ENCODE measurements at places on chromosomes 1 and 21.

- DNase-seq: no peak
These were observed 10.7 kb upstream of the COL16A1 start for GRCh38 chr1:31714442-31715086.

GRCh38 chr1:209446356-209446755 lies 137.2 kb upstream of the CAMK1G start:
- DNase-seq: no peak

DNA sequence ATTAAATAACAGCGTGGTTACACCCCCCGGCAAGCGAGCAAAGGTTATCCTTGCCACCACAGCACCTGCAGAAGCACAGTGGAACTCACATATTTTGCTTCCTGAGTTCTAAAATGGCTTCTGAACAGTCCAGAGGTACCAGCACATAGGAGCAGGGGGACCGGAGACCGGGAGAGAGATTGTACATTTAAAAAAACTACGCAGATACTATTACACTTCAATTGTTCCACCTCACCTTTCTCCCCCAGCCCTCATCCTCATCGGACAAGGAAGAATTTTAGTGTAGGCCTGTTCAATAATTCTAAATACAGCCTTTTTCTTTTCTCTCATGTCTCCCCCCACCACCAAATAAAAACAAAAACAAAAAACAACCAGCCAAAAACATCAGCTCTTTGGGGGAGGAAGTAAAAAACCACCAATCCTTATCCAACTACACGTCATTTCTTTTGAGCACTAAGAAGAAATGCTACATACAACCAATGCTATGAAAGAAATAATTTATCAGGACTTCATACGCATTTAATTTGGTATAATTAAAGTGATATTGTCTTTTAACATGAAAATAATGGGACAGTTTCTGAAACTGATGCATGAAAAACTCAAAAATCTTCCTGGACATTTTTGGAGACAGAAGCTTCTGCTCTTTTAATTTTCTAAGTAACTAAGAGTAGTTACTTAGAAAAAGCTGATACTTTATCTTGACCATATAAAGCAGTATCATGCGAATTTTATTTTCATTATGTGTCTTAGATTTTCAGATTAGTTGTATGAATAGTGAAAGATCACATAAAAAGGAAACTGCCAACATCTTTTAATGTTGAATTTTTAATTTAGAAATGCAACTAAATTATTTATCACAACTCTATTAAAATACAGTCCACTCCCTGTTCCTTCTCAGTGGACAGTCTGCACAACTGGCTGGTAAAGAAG lies 9.1 kb downstream of the CDKN2C start:
- DNase-seq: no peak

DNA sequence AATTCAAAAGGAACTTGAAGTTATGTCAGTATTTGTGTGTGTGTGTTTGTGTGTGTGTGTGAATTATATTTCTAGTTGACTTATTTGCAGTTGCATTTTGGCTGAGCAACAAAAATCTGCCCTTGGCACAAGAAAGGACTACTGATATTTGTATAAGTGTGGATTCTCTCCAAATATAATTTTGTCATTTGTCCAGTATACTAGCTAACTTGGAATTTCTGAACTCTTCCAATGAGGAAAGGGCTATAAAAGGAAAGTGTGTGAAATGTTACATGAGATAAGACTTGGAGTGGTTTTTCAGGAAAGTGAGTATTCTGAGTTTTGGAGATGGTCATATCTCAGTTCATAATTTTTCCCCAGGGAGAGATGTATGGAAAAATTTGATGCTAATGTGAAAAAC lies 1384.1 kb upstream of the B3GALT2 start:
- DNase-seq: no peak

GRCh38 chr1:239186487-239186886 lies 199.9 kb upstream of the CHRM3 start:
- no peak for DNase-seq

DNA sequence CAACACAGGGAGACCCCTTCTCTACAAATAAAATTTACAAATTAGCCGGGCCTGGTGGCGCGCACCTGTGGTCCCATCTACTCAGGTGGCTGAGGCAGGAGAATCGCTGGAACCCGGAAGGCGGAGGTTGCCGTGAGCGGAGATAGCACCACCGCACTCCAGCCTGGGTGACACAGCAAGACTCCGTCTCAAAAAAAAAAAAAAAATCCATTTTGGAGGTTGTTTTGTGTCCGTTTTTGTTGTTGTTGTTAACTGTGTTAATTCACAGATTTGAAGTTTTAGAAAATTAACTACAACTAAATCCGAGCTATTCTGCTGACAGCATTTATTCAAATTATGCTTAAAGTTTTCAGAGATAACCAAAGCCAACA lies 618 bp downstream of the CLCC1 start:
- DNase-seq: no peak

- DNase-seq: no peak
These were observed 10.0 kb downstream of the SMCP start for GRCh38 chr1:152888126-152888525.

- no peak for DNase-seq
These were observed 681.1 kb downstream of the LTN1 start for GRCh38 chr21:28311411-28312190.

GRCh38 chr1:209443975-209444651 lies 139.4 kb upstream of the CAMK1G start:
- DNase-seq: no peak

GRCh38 chr1:56266359-56266758 lies 313.0 kb downstream of the PLPP3 start:
- no peak for DNase-seq

DNA sequence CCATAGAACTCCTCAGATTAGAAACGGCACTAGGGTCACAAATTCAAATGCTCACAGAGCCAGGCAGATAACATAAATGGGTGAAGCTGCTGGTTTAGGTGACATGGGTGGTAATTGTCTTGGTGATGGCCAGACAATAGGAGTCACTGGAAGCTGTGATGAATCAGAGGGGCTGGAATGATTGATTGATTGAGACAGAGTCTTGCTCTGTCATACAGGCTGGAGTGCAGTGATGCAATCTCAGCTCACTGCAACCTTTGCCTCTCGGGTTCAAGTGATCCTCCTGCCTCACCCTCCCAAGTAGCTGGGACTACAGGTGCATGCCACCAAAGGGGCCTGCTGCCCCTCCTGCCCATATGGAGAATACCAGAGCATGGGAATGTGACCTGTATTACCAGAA lies 63.0 kb downstream of the HIVEP3 start:
- no peak for DNase-seq

- DNase-seq: no peak
These were observed 5.3 kb downstream of the TTC24 start for GRCh38 chr1:156584813-156585212.

- DNase-seq: no peak
These were observed 162.7 kb downstream of the IER5 start for GRCh38 chr1:181251001-181251712.

- no peak for DNase-seq
These were observed 12.9 kb upstream of the FNBP1L start for GRCh38 chr1:93434987-93435386.

DNA sequence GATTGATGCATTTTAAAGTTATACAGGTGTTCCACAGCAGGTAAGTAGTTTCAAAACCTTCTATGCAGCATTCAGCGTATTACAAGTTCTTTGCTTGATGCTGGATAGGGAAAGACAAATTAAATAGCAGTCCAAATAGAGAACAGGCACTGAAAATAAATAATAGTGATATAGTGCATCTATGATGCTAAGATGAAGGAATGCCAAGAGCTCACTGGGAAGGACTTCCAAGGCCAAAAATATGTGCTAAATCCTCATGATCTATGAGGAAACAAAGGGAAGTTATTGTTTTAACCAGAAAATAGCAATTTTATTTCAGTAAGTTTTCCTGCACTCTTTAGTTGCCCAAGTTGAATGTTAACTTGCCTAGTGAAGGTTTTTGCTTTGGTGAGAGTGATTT lies 127.8 kb upstream of the GREM2 start:
- DNase-seq: no peak

GRCh38 chr1:201259476-201260235 lies 23.6 kb upstream of the PKP1 start:
- no peak for DNase-seq

DNA sequence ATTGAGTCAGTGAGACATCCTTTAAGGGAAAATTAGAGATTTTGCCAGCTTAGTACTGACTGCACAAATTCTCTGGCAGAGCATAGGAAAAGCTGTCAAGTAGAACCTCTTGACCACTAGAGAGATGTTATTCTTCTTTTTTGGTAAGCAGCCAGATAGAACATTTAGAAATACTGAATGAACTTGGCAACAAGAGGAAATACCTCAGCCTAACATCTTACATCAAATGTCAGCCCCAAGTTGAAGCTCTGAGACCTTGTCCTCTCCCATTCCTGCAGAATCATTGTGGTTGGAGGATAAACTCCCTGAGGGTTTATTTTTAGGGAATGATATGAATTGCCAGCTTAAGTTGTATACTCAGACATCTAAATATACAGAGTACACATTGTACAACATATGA lies 53.5 kb downstream of the MIGA1 start:
- no peak for DNase-seq

DNA sequence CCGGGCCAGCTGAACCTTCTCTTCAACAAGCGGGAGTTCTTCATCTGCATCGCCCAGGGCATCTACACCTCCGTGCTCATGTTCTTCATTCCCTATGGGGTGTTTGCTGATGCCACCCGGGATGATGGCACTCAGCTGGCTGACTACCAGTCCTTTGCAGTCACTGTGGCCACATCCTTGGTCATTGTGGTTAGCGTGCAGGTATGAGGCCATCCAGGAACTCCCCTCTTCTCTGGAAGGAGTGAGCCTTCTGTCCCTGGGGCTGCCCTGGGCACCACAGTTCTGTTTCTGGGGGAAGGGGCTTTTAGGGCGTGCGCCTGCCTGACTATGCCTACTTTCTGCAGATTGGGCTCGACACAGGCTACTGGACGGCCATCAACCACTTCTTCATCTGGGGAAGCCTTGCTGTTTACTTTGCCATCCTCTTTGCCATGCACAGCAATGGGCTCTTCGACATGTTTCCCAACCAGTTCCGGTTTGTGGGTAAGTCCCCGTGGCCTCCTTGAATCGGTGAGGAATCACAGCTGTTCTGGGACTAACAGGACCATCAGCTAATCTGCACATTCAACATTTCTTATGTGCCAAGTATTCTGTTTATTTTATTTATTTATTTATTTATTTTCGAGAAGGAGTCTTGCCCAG lies 21.1 kb downstream of the ATP8B2 start:
- no peak for DNase-seq

DNA sequence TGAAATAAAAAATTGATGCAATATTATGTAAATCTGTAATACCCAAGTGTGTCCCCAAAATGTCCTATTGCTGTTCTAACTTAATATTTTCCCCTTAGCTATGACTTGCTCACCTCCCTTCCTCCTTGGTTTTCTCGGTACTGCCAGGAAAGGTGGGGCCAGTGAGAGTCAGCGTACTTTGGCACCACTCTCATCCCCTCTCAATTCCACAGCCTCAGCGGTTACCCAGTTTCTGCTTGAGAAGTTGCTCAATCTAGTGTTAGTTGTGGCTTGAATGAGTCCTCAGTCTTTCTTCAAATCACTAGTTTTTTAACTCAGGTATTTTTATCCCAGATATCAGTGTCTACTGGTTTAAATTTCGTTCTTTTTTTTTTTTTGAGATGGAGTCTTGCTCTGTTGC lies 32.3 kb downstream of the BCAS2 start:
- DNase-seq: no peak

DNA sequence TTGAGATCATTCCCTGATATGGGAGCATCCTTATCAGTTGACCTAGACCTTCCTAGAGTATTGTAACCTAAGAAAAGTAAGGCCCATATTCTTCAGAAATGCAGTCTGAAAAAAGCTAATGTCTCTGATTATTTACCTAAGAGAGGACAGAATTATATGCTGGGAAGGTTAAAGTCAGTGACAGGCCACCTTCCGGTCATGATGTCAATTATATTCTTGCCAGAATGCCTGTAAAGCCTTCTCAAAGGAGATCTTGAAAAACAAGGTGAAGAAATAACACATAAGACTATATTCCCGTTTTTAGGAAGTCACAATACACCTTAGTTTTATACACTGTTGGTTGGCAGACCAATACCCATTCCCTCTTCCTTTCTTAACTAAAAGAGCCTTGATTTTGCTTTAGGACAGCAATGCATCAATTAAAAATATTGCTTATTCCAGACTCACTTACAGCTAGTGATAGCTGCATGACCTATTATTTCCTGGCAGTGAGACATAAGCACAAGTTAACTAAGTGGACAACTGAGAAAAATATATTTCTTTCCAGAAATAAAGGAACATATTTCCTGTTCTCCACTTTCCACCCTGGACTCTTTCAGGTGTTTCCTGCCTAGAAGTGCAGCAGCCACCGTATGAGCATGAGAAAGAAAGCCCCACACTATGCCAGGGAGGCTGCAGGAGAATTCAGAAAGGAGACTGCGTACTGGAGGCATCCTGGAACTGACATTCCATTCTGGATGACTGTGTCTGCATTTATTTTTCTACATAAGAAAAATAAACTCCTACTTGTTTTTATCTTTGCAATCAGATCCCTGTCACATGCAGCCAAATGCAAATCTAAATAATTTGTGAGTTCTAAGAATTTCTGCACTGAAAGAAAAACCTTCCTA lies 332.9 kb upstream of the PTBP2 start:
- DNase-seq: no peak

DNA sequence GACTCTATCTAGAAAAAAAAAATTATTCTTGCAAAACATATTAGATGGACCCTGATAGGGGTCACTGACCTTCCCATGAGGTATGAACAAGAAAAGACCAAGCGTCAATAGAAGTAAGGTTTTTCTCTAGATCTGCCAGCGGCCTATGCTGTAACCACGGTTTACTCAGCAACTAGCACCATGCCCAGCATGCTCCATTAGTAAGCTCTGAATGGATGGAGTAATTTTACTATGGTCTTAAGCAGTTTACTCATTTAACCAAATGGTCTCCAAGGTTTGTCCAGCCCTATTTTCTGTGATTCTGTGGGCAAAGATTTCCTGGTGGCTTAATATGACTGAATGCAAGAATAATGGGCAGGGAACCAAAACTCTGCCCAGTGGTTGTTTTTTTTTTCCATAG lies 113.9 kb downstream of the ADSS2 start:
- DNase-seq: no peak

- DNase-seq: no peak
These were observed 406.6 kb upstream of the CAMK1G start for GRCh38 chr1:209176866-209177430.

GRCh38 chr1:26536521-26536920 lies 7.0 kb downstream of the RPS6KA1 start:
- DNase-seq: no peak

GRCh38 chr1:174451408-174451807 lies 3.6 kb downstream of the GPR52 start:
- DNase-seq: no peak

DNA sequence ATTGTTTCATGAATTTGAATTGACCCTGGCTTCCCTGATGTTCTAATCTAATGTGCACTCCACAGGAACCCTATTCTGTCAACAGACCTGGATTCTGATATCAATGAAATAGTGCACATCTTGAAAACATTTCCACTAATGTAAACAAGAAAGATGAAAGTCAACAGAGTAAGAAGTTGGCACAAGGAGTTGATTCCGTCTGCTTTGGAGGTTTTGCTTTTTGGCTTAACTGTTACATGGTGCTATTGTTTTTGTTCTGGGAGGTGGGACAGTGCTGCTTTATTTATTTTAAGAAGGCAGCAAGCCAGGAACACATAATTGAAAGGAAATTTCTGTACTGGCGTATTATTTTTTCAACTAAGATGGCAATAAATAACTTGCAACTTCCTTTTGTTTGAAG lies 73.3 kb downstream of the LEPR start:
- no peak for DNase-seq

- DNase-seq: no peak
These were observed 7.7 kb downstream of the KRTAP19-8 start for GRCh38 chr21:31030367-31031106.
